ENCODE measurements at places on chromosomes 3 and 15.

GRCh38 chr3:127628788-127629466 lies at the start of gene PODXL2:
TSS of gene PODXL2 (plus strand) at chr3:127629185. CDS start at chr3:127629220, 35 bp downstream.
- no peak for DNase-seq

DNA sequence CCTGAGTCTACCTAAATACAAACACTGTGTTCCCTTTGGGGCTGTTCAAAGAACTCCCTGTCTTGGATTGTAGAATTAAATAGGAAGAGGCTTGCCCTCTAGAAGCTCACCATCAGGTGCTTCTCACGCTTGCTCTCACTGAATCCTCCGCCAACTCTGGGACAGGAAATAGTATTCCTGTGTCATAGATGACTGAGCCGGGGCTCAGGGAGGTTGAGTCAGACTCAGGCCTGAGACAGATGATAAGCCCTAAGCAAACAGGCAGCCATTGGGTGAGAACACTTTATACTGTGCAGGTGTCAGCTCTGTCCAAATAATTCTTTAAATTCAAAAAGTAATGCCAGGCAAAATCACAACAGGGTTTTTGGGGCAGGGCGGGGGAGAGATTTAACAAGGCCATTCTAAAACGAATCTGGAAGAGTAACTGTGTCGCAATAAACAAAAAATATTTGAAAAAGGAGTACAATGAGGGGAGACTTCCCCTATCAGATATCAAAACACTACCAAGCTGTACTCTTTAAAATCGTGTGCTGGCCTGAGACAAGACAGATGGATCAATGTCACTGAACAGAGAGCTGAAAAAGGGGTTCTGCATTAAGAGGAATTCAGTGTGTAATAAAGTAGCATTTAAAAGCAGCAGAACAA lies 59.0 kb downstream of the EPHB3 start:
- DNase-seq, result no peak

GRCh38 chr3:114756506-114757279 lies 390.4 kb downstream of the ZBTB20 start:
- DNase-seq, result no peak

GRCh38 chr3:20310629-20311028 lies 124.6 kb upstream of the SGO1 start:
- DNase-seq, result no peak

GRCh38 chr15:59196416-59196815 lies 10.2 kb upstream of the LDHAL6B start:
- no peak for DNase-seq
